ENCODE measurements at places on chromosomes 4 and X.

DNA sequence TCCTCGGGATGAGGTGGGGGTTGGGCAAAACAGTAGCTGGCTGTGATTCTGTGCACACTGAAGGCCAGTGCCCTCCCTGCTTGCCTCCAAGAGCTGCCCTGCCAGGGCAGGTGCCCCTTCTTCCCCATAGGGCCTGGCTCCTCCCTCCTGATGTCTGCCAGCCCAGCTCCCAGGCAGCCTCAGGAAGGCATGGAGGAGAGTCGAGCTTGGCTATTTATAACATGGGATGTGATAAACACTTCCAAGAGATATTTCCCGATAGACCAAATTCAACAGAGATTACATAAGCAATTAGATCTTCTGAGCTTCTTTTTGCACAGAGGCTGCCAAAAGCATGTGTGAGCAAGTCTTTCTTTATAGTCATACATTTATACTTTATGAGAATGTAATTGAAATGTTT, 45.3 kb upstream of the PJA1 start:
- DNase-seq: no peak

GRCh38 chrX:47250017-47250347, 17.2 kb downstream of the USP11 start:
- DNase-seq: no peak

- no peak for DNase-seq
Measured at GRCh38 chrX:6041630-6042029, 187.0 kb downstream of the NLGN4X start.

DNA sequence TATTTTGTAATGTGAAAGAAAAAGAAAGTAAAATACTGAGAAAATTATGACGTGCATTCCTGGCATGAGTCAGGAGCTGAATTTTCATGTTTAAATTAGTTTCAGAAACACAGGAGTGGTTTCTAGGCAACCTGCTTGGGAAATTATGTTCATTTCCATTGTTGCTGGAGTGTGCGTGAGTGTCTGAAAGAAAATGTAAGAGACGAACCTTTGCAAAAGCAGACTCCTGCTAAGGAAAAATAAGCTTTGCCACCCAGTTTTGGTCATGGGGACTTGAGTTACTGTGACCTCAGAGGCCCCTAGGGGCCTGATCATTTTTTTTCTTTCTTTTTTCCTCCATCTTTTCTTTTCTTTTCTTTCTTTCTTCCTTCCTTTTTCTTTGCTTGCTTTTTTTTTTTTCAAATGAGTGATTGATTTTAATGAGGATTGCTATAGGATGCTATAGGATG, 18.8 kb upstream of the CHRNA9 start:
- DNase-seq: peak; percentile 12

DNA sequence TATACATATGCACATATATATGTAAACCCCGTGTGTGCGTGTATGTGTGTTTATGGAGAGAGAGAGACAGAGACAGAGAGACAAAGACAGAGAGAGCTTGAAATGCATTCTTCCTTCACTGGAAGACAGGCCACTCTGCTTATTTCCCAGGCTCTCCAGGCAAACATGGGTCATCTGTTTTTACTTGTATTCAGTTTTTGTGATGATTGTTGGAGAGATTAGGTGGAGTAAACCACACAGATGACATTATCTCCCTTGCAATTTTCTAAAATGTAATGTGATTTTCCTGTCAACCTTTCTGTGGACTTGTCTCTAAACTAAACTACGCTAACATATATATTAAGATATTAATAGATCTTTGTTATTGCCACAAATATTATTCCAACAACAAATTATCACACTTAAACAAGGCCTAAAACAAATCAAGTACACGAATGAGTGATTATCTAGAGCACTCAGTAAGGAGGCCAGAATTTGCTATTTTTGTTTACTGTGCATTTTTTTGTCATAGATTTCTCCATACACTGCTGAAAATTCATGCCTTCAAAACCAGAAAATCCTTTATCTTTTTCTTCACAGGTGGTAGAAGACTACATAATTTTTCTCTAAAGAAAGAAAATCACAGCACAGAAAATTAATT, 251.8 kb upstream of the SLIT2 start:
- DNase-seq: no peak

- DNase-seq: no peak
Measured at GRCh38 chrX:20414762-20415445, 148.2 kb upstream of the RPS6KA3 start.

- DNase-seq: no peak
Measured at GRCh38 chr4:44086753-44087152, 361.9 kb downstream of the KCTD8 start.

GRCh38 chrX:7446815-7447214, 298.9 kb upstream of the PUDP start:
- DNase-seq: no peak

GRCh38 chr4:25775166-25775565, 87.6 kb downstream of the SEL1L3 start:
- DNase-seq: no peak

DNA sequence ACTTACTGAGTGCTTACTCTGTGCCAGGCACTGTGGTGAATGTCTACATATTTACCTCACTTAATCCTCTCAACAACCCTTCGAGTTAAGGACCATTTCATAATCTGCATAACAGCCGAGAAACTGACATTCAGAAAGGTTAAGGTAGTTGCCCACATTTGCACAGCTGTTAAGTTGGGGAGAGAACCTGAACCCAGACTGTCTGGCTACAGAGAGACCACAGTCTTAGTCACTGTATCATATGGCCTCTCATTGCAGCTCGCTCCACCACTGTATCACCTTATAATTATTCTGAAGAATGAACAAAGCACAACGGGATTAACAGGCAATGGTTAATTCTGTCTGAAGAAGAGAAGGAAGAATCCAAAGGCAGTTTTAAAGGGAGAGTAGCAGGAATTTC, 98.5 kb downstream of the ADGRA3 start:
- DNase-seq: no peak

DNA sequence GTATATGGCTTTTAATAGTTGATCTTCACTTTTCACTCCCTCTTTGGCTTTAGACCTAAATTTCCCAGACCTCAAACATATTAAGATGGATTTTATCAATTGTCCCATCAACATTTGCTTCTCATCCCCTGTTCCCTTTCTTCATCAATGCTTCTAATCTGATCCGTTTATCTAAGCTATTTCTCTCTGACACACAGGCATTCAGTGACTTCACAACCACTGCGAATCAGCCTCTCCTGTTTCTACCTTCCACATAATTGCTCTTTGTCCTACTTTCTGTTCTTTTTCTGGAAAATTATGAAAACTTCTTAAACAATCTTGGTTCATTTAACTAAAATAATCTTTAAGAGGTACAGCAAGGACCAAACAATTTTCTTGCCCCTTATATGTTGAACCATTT, 115.2 kb downstream of the GLRA3 start:
- DNase-seq: no peak

- DNase-seq: no peak
Measured at GRCh38 chrX:24760363-24761000, 66.8 kb downstream of the POLA1 start.

DNA sequence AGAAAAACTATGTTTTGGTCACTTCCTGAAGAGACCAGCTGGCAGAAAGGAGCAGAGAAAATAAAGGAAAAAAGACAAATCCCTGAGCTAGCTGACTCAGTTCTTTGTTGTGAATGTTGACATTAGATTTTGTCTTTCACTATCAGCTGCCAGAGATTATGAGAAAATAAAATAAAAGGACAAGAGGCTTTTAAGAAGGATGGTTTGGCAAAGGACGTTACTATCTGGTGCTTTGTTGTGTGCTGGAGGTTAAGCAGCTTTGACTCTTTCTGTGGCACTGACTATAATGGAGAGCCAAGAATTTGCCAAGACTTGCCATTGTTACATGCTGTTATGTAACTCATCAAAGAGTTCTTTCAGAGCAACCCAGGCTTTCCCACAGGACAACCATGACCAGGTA, 12.1 kb downstream of the ASB5 start:
- DNase-seq: no peak

GRCh38 chr4:188177997-188178675, 38.9 kb downstream of the TRIML1 start:
- DNase-seq: no peak

- no peak for DNase-seq
Measured at GRCh38 chrX:145609951-145610511, 207.6 kb upstream of the SLITRK2 start.

DNA sequence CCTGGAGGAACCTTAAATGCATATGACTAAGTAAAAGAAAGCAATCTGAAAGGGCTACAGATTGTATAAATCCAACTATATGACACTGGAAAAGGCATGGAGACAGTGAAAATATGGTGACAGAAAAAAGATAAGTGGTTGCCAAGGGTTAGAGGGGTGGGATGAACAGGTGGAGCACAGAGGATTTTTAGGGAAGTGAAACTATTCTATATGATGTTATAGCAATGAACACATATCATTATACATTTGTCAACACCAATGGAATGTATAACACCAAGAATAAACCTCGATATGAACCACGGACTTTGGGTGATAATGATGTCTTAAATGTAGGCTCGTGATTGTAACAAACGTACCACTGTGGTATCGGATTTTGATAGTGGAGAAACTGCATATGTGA, 40.7 kb downstream of the NPY5R start:
- no peak for DNase-seq

DNA sequence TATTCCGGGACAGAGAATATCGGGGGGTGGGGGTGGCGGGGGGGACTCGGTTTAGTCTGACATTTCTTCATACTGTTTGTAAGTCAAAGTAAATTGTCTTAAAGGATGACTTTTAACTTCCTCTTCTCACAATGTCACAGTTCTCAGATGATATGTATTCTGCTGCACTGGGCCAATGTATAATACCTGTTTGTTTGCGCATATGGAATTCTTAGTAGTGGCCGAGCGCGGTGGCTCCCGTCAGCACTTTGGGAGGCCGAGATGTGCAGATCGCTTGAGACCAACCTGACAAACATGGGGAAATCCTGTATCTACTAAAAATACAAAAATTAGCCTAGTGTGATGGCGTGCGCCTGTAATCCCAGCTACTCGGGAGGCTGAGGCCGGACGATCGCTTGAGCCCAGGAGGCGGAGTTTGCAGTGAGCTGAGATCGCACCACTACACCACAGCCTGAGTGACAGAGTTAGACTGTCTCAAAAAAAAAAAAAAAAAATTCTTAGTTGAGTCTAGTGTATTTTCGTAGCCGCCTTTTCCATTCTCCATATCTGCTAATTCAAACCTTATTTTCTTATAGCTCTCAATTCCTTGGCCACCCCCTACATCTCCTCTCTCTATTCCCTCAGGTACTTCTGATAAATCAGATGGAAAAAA, 851 bp downstream of the POLR2B start:
- DNase-seq: no peak

DNA sequence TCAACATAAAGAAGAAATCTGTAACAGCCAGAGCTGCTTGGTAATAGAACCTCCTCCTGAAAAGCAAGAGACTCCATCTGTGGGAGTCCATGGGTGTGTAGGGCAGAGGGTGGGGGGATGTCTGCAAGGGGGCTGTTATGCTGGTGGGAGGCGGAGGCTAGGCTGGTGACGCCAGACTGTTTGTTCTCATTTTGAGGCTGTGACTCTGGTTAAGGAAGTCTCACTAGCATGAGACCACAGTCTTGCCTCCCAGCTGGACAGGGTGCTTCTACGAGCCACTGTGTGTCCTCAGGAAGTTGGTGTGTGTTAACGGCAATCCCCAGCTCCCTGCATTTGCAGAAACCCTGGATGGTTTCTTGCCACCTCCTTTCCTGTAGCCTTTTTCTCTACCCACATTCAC, 79.8 kb downstream of the NSUN7 start:
- DNase-seq: no peak

- DNase-seq: no peak
Measured at GRCh38 chrX:69396916-69397315, 107.2 kb upstream of the NALF2 start.

- no peak for DNase-seq
Measured at GRCh38 chrX:18640686-18641085, 31.2 kb downstream of the RS1 start.

GRCh38 chr4:148118633-148119032, 323.6 kb downstream of the NR3C2 start:
- no peak for DNase-seq

- DNase-seq: peak; percentile 17
Measured at GRCh38 chr4:4574792-4575191, 32.9 kb upstream of the STX18 start.

DNA sequence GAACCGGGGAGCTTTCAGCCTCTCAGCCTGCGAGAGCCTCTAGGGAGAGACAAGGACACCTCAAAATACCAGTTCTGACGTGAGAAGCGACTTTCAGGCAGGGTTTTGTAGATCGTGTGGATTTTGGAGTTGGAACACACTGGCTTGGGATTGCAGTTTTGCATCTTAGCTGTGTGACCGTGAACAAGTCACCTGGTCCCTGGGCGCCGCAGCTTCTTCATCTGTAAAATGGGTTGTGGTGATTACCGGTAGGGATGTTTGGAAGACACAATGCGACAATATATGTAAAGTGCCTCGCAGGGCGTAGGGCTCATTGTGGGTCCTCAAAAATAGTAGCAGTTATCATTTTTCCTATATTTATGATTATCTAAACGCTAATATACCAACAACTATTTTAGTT, 43.7 kb upstream of the STOX2 start:
- DNase-seq: no peak

DNA sequence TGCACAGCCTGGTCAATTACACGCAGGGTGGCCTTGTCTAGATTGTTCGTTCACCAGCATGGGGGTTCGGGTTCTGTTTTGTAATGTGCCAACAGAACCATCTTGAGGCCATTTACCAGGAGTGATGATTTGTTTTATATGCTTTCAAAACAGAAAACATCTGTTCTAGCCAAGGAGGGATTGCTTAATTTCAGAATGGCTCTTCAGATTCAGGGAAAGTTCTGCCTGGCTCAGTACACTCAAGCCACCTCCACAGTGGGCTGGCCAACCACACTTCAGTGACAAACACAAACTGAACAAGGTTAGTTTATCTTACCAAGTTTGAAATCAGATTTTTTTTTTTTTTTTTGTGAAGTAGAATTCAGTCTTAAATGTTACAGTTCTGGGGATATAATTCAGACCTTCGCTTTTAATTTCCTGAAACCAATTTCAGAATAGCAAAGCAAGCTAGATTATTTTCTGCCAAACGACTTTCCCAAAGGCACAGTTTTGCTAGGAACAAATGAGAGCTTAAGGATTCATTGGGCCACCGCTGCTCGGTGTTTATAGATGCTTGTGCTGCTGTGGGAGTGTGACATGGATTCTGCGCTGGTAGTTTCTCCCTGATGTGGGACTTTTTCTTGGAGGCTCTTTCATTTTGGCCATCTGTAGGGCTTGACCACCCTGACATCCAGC, 23.4 kb downstream of the SMS start:
- no peak for DNase-seq

DNA sequence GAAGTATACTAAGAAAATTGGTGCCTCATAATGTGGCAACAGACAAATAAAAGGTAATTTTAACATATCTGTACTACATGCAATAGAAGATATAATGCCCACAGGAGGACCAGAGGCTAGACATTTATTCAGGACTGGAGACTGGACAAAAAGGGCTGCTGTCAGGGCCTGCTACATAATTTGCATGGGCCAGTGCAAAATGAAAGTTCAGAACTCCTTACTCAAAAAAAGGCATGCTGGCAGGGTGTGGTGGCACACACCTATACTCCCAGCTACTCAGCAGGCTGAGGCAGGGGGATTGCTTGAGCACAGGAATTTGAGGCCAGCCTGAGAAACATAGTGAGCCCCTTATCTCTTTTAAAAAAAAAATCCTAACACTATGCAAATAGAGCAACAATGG, 12.4 kb upstream of the MAOA start:
- DNase-seq: no peak

GRCh38 chr4:7823416-7823824, 116.2 kb downstream of the AFAP1 start:
- no peak for DNase-seq

GRCh38 chr4:155248002-155248896, 39.8 kb downstream of the NPY2R start:
- DNase-seq: no peak

Data from T-helper 17 cell (primary cell).